ENCODE measurements at places on chromosomes 16 and 17.
A peak's percentile ranks its signal among the peaks of the same experiment; 100 is the strongest.

- H3K4me1 ChIP-seq = no peaks in the 10 kb centered on the region
- H3K4me3 ChIP-seq = no peak overlapping the region
- no peaks in the 10 kb centered on the region for H3K36me3 ChIP-seq
Measured at GRCh38 chr16:68732042-68732680, 4.9 kb upstream of the CDH1 start.

DNA sequence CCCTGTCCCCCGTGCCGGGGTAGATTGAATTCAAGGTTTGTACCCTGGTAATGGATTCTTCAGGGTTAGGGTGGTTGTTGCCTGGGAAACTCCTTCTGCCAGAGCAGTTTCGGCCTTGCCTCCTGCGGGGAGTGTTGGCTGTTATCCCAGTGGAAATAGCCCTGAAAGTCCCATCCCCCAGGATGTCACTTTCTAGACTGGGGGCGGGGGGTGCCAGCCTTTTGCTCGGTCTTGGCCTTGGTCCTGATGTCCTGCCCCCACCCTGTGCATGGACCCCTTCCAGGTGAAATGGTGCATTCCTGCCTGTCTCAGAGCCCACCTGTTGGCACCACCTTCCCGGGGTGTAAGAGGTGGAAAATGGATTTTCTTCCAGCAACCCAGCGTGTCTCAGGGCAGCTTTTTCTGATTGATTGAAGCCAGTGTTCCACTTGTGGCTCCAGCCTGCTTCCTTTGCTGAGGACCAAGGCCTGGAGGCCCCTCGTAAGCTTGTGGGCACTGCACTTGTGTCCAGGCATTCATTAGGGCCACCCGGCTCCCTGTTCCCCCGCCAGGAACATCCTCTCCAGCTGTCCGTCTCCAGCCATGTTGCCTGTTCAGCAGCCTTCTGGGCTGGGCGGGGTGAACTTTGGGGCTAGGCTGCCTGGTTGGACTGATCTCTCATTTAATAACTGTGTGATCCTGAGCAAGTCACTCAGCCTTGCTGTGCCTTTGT is 25.6 kb downstream of the MGAT5B start:
- no peak overlapping the region for H3K4me3 ChIP-seq
- H3K27ac ChIP-seq = no peak overlapping the region

- H3K4me1 ChIP-seq = no peaks in the 10 kb centered on the region
- no peak overlapping the region for H3K4me3 ChIP-seq
- no peaks in the 10 kb centered on the region for H3K27me3 ChIP-seq
Measured at GRCh38 chr17:27554152-27554551, 76.8 kb upstream of the LGALS9 start.

DNA sequence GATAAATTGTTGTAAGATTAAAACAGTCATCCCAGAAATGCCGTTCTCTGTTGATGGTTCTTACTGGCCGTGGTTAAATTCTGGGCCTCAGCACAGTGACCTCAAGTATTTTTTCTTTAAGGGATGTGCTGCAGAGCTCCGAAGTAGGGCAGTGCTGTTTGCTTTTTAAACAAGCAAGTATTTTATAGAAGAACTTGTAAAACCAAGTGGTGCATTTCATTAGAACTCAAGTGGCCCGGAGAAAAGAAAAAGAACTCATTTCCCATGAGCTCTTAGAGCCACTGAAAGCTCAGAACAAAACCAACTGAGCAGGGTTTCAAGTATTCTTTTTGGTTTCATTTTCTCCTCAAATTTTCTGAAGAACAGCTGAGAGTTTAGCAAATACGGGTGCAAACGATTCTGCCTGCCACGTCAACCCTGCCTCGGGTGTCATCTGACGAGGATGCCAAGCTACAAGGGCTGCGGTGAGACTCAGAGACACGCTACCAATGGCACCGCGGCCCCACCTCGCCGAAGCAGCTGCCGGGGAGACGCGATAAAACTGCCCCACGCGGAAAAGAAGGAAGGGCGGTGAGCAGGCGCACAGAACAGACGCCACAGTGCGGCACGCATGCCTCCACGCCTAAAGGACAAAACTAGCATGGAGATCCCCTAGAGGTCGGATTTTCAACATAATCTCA is 6.3 kb downstream of the LMF1 start:
- no peaks in the 10 kb centered on the region for H3K27me3 ChIP-seq
- H3K27ac ChIP-seq = peak overlapping the region; percentile 83
- no peaks in the 10 kb centered on the region for H3K36me3 ChIP-seq
- H3K4me3 ChIP-seq = peak overlapping the region; percentile 20
- peaks cover 19% of the 10 kb centered on the region for H3K4me1 ChIP-seq

DNA sequence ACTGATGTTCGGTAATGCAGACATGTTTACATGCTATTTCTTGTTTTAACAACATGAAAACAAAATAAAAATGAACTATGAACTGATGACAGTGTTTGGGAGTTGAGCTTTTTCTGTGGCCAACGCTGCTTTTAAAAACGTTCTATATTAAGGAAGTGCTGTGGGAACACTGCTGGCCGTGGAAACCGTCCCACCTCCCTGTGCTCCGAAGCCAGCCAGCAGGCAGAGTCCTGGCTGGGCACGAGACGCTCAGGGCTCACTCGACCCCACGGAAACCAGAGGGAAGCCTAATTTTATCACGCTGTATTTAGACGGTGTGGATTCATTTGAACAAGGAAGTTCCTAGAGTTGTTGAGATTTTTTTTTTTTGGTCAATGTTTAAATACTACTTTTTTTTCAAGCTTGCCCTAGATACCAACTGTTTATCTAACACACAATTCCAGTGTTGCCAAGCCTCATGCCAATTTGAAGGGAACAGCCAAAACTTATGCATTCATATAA is 25.8 kb downstream of the ADCY9 start:
- no peaks in the 10 kb centered on the region for H3K4me1 ChIP-seq
- no peaks in the 10 kb centered on the region for H3K36me3 ChIP-seq
- DNase-seq = peak; percentile 30
- no peak overlapping the region for H3K27ac ChIP-seq

DNA sequence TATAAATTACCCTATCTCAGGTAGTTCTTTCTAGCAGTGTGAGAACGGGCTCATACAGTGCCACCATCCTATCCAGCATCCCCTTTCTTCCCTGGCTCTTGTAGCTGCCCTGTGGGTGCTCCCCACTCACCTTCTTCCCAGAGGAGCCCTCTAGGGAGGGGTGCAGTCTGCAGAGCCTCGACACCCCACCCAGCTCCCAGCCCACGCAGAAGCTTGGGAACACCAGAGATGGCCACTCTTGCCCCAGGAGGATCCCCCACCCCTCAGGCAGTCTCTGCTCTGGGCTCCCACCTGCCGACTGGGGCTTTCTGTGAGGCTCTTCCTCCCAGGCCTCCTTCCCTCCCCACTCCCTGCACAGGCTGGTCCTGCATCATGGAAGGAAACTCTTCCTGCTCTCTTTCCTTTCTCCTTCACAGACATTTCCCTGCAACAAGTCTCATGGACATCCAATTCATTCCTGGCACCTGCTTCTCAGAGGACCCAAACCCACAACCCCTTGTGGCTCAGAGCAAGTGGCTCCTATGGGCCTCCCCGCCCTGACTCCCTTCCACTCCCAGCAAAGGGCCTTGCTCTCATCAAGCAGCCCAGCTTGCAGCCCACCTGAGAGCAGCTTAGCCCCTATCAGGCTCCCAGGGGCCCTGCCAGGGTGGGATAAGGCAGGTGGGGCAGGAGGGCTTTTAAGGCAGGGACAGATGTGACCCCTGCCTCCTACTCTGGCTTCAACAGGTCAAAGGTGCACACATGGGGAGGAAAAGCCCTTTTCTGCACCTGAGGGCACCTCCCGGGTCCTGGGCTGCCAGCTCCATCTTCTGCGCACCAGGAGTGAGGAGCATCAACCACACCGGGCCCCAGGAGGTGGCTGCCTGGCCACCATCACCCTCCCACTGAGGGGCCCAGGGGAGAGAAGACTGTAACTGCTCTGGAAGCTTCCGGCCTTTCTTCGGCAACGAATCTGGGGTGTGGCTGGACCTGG is 263.8 kb upstream of the TNRC6C start:
- H3K27ac ChIP-seq = no peak overlapping the region
- no peaks in the 10 kb centered on the region for H3K36me3 ChIP-seq
- peaks cover 5% of the 10 kb centered on the region for H3K27me3 ChIP-seq
- no peak for DNase-seq
- no peaks in the 10 kb centered on the region for H3K4me1 ChIP-seq

- no peaks in the 10 kb centered on the region for H3K36me3 ChIP-seq
- no peak overlapping the region for H3K4me3 ChIP-seq
- DNase-seq = no peak
- peaks cover 3% of the 10 kb centered on the region for H3K27me3 ChIP-seq
- H3K27ac ChIP-seq = no peak overlapping the region
- no peaks in the 10 kb centered on the region for H3K4me1 ChIP-seq
Measured at GRCh38 chr16:55330781-55331647, 7.0 kb downstream of the IRX6 start.

DNA sequence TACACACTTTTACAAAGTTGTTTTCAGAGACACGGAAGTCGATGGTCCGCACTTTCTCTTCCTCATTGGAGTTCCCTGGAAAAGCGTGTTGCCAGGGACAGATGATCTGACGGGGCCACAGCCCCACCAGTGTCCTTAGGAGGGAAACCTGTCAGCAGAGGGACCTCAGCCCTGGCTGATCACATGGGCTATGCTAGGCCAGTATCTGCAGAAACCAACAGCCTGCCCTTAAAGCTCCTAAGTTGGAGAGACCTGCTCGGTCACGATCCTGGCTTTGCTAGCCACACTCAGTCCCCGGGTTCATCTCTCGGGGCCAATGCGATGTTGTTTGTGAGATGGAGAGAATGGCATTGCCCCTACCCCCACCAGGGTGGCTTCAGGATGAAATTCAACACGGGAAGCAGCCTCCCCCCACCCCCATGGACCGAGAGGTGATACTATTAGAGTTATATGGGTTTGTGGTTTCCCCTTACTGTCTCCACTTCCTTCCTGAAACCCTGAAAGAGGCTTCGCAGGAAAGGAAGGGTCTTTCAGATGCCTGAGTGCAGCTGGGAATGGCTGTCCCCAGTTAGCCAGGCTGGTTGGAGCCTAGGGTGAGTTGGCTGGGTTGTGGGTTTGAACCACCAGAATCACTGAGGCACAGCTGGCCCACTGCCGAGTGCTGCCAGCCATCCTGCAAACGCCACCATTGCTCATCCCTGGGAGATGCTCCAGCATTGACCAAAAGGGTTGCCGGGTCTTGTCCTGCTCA is 16.6 kb downstream of the RMI2 start:
- H3K27me3 ChIP-seq = no peaks in the 10 kb centered on the region
- DNase-seq = no peak
- H3K36me3 ChIP-seq = no peaks in the 10 kb centered on the region

GRCh38 chr17:40675905-40676304 is 10.9 kb upstream of the KRT222 start:
- DNase-seq = no peak
- H3K27me3 ChIP-seq = no peaks in the 10 kb centered on the region
- H3K4me1 ChIP-seq = no peaks in the 10 kb centered on the region
- no peaks in the 10 kb centered on the region for H3K36me3 ChIP-seq
- no peak overlapping the region for H3K4me3 ChIP-seq

DNA sequence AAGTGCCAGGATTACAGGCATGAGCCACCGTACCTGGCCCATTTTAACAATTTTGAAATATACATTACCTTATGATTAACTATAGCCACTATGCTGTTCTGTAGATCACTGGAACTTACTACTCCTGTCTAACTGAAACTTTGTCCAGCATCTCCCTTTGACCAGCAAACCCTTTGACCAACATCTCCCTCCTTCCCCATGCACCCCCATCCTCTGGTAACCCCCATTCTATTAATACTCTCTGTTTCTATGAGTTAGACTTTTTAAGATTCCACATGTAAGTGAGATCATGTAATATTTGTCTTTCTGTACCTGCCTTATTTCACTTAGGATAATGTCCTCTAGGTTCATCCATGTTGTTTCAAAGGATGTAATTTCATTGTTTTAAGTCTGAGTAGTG is 178.0 kb downstream of the MSI2 start:
- no peaks in the 10 kb centered on the region for H3K36me3 ChIP-seq
- no peak overlapping the region for H3K27ac ChIP-seq
- H3K27me3 ChIP-seq = no peaks in the 10 kb centered on the region
- H3K4me3 ChIP-seq = no peak overlapping the region
- DNase-seq = no peak

All from prostate gland (tissue), 2 donors.